ENCODE measurements at places on chromosomes 4 and X. TPM values are rescaled to one million over a fixed set of nuclear protein-coding genes. Genes with fewer than 3 reads are reported as not detected.

Gene AFM
- polyA plus RNA-seq, result 10.4 TPM

GRCh38 chrX:70720721-70721120 lies 187.8 kb downstream of the TEX11 start:
- DNase-seq, result peak; percentile 0

Gene NUDT11
- polyA plus RNA-seq, result 5.3 TPM

Gene ASB12
- polyA plus RNA-seq, result 0.52 TPM

GRCh38 chr4:38155589-38156294 lies 195.5 kb downstream of the PTTG2 start:
- DNase-seq, result no peak

DNA sequence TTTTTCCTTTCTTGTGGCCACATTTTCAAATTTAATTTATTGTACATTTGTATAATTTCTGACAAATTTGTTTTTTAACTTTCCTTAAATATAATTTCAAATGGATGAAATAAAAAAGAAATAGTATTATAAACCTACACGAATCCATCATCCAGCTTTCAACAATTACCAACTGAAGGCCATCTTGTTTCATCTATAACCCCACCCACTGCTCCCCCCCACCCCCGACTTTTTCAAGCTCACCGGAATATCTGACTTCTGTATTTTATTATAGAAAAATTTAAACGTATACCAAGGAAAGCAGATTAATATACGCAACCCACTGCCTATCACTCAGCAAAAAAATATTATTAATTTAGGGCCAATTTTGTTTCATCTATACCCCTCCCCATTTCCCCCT lies 1.1 kb downstream of the MORF4L2 start:
- DNase-seq, result no peak

DNA sequence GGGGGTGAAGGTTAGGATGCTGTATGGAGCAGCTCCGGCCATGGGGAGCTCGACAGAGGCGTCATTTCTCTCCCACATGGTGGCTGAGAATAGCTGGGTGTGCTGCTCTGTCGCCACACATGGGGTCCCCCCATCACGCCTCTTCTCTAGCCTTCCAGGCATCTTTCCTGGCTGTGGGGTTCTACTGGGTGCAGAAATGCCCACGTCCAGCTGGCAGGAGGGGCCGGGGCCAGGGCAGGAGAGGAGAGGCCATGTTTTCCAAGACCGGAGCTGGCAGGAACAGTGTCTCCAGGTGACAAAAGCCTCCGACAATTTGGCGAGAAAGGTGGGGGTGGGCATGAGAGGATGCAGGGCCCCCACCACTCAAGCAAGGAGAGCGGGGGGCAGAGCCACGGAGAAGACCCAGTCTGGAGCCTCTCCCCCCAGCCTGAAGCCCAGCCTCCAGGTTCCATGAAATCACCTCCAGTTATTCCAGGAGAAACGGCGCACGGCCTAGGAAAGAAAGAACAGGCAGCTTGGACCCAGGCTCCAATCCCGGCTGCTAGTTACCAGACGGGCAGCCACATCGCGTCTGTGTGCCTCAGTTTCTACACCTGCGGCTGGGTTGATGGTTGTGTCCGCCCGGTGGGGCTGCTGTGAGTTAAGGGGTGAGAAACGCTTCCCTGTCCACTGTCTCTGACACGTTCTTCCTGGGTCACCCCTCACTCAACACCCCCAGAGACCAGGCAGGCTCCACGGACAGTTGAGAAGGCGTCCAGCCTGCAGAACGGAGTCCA lies 27.4 kb upstream of the SPON2 start:
- no peak for DNase-seq

Gene NPNT
- polyA plus RNA-seq, result 163 TPM

GRCh38 chr4:129377131-129377845 lies 281.3 kb downstream of the C4orf33 start:
- no peak for DNase-seq

DNA sequence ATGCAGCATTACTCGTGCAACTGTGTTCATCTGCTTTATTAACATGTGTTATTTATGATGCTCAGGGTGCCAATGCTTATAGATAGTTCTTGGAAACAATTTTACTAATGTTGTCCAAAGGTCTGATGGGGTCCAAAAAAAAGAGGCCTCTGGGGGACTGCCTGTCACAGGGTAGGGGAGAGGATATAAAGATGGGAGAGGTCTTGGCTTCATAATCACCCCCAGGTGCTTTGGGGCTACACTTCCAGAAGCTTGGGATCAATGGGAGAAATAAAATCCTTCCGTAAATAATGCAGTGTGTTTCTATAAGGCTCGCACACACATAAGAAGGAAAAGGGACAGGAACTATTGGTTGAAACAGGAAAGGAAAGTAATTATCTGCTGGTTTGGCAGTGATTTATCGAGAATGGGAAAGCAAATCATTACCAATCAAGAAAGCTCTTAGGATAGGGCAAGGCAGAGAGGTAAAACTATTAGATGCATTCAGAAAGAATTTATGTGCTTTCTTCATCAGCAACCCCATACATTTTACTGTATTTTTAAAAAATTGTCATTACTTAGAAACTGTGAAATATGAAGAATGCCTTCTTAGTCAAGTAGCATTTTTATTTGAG lies 571.3 kb downstream of the PACRGL start:
- DNase-seq, result no peak

Gene EDA2R
- 0.43 TPM for polyA plus RNA-seq

- no peak for DNase-seq
Observed at GRCh38 chr4:174935607-174936006, 17.4 kb downstream of the ADAM29 start.

DNA sequence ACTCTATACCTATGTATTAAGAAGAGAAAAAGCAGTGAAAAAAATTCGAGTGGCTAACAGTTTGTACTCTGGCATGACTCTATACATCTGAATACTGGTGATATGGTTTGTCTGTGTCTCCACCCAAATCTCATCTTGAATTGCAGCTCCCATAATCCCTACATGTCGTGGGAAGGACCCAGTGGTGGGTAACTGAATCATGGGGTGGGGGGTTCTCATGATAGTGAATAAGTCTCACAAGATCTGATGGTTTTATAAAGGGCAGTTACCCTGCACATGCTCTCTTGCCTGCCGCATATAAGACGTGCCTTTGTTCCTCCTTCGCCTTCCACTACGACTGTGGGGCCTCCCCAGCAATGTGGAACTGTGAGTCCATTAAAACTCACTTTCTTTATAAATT lies 70.4 kb downstream of the LRBA start:
- no peak for DNase-seq

GRCh38 chr4:20043991-20044390 lies 207.7 kb upstream of the SLIT2 start:
- DNase-seq, result no peak

DNA sequence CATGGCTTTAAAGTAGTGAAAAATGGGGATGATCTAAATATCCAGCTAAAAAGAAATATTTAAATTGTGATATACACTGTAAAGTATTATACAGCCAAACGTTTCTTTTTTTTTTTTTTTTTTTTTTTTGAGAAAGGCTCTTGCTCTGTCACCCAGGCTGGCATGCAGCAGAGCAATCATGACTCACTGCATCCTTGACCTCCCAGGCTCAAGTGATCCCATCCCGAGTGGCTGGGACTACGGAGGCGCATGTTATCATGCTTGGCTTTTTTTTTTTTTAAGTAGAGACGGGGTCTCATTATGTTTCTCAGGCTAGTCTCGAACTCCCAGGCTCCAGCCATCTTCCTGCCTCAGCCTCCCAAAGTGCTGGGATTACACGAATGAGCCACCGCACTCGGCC lies 17.1 kb downstream of the SMIM14 start:
- DNase-seq, result no peak

Gene PRRG1
- 6.6 TPM for polyA plus RNA-seq

- DNase-seq, result no peak
Observed at GRCh38 chr4:114691865-114692264, 93.3 kb downstream of the UGT8 start.

DNA sequence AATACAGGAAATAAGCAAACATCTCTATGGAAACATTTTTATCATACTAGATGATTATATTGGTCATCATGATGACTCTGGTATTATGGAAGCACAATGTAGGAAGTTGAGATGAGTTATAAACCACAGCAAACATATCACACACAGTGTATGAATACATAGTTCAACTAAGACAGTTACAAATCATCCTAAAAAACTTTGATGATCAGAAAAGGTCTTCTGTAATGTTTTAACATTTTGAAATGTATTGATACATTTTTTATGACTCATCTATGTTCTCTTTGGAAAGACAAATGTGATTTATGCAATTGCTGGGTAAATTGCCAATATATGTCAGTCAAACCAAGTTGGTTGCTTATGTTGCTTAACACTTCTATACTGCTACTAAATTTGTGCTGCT lies 4.8 kb downstream of the CXCL3 start:
- DNase-seq, result no peak

- DNase-seq, result no peak
Observed at GRCh38 chrX:118353081-118353850, 7.4 kb downstream of the WDR44 start.
